ENCODE measurements at places on chromosomes 5 and 9.

DNA sequence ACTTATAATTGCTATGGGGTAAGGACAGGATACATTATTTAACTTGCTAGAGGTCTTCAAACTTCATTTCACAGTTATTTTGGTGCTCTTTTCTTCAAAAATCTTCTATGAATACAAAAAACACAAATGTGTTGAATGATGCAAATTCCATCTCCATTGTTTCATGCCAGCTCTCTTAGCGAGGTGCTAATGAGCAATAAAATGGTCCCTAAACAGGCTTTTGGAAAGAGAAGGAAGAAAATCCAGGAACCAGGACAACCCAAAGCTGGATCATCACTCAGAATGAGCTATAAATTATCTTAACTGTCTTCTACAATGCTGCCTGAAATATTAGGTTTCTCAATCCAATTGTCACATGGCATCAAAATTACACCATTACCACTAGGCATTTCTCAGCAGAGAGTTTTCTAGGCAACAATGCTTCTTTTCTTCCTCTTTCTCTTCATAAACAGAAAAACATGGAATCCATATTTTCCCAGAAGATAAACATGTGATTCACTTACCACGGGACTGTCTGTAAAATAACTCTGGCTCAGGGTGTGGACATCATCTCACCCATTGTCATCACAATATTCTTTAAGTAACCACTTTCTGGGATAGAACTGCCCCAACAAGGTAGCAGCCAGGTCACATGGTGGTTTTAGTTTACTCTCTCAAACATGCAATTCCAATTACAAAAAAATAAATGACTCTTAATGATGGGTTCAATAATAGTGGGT is 249.4 kb downstream of the NPR3 start:
- no peak for DNase-seq

- no peak for DNase-seq
Observed at GRCh38 chr9:120436446-120436845, 143.5 kb downstream of the CDK5RAP2 start.

GRCh38 chr9:86669422-86669821 is 277.9 kb downstream of the GAS1 start:
- DNase-seq = no peak

DNA sequence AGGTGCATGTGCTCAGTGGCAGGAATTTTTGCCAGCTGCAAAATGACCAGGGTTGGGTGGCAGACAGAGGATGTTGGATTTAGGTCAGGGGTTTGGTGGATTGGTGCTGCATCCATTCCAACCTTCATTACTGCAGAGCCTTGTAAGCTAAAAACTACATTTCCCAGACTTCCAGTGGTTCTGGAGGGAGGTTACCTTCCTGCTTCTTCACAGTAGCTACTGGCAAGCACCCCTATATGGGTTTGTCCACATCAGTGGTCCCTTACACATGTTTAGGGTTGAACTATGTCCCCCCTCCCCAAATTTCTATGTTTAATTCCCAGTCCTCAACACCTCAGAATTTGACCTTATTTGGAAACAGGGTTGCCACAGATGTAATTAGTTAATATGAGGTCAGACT is 20.7 kb upstream of the IL17B start:
- DNase-seq = no peak

DNA sequence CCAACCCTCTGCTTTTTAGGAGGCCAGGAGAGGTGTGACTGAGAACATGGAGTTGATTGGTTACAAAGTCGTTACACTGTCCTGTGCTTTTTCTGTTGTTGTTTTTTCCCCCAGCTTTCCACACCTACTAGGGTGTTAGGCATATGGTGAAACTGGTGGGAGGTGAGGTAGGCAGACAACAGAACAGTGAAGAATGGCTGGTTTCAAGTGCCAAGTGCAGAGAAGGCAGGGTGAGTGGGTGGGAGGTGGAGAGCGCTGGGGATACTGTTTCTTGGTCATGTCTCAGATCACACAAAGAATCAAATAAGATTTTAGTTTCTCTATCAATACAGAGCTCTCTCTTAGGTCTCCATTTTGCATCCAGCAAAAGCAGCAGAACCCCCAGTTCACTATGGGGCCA is 2.2 kb upstream of the SPTAN1 start:
- DNase-seq = no peak

DNA sequence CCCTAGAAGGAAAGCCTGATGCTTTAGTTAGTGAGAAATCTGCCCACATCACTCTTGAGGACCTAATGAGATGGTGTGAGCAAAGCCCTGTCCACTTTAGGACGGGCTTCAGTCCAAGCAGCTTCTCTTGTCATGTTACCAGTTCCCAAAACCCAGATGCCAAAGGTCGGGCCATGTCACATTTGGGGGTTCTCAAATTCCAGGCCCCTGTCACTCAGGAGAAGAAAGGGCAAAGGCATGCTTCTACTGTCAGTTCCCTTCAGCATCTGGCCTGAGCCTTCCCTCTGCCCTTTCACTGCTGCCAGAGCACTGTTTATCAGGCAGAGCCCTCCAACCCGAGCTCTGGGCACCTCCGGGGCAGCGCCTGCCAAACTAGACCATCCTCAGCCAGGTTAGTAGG is 556.0 kb downstream of the BNC2 start:
- no peak for DNase-seq

DNA sequence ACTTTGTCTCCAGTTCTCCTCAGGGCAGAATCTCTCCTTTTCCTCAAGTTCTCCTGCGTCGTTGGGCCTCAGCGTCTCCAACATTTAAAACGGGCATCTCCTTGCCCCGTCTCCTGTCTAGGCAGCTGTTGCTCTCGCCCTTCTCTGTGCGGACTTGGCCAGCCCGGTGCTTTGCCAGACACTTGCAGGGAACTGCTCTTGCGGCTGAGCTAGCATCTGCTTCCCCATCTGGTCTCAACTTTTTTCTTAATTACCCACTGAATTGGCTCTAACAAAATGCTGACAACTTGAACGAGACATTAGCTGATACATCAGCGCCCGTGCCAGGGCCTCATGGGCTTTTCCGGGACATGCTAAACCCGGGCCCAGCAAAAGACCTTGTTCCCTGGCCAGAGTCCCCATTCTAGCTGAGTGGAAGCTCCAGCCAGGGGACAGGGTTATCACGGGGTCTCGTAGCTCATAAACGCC is 25.1 kb downstream of the ZNF618 start:
- DNase-seq = no peak

GRCh38 chr5:127867022-127867783 is 164.0 kb downstream of the CCDC192 start:
- DNase-seq = no peak
